ENCODE measurements at places on chromosomes 4 and X.

DNA sequence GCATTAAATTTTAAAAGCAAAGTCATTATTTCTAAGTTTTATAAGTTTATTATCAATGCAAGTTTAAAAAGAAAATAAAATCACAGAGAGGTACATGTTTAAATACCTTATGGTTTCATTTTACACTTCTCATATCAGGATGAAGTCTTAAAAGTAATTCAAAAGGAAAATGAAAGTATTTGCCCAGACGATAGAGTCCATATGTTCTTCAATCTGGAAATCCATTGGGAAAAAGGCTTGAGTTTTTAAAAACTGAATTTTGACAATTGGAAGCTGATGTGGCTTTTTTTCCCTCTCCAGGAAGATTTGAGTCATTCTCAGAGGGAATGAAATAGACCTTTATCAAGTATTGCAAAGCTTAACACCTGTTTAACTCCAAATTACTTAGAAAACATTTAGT is 37.1 kb downstream of the MAB21L2 start:
- H3K27me3 ChIP-seq: no peaks in the 10 kb centered on the region
- no peaks in the 10 kb centered on the region for H3K36me3 ChIP-seq
- H3K4me1 ChIP-seq: no peaks in the 10 kb centered on the region
- no peak overlapping the region for H3K4me3 ChIP-seq
- H3K27ac ChIP-seq: no peak overlapping the region

GRCh38 chr4:84224522-84224921 is 274.6 kb downstream of the NKX6-1 start:
- no peaks in the 10 kb centered on the region for H3K36me3 ChIP-seq
- no peak overlapping the region for H3K4me3 ChIP-seq
- no peaks in the 10 kb centered on the region for H3K27me3 ChIP-seq
- H3K27ac ChIP-seq: no peak overlapping the region
- H3K4me1 ChIP-seq: no peaks in the 10 kb centered on the region
- no peak for DNase-seq

DNA sequence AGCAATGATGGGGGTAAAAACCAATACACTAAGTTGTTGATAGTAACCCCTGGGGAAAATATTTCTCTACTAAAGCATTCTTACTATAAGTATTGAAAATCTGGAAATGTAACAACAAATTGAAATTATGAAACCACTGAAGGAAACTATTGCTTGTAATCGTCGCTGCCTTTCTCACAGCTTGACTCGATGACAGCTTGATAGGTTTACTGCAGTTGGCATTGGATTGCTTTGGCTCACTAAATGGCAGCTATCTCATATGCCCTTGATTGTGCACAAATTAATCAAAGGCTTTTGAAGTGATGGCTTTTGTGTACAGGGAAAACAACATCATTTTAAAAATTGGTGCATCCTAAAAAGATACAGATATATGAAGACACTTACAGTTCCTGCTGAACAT is 419.6 kb upstream of the TENM3 start:
- no peaks in the 10 kb centered on the region for H3K36me3 ChIP-seq
- H3K27ac ChIP-seq: no peak overlapping the region
- no peaks in the 10 kb centered on the region for H3K27me3 ChIP-seq
- no peak for DNase-seq
- no peak overlapping the region for H3K4me3 ChIP-seq
- no peaks in the 10 kb centered on the region for H3K4me1 ChIP-seq

DNA sequence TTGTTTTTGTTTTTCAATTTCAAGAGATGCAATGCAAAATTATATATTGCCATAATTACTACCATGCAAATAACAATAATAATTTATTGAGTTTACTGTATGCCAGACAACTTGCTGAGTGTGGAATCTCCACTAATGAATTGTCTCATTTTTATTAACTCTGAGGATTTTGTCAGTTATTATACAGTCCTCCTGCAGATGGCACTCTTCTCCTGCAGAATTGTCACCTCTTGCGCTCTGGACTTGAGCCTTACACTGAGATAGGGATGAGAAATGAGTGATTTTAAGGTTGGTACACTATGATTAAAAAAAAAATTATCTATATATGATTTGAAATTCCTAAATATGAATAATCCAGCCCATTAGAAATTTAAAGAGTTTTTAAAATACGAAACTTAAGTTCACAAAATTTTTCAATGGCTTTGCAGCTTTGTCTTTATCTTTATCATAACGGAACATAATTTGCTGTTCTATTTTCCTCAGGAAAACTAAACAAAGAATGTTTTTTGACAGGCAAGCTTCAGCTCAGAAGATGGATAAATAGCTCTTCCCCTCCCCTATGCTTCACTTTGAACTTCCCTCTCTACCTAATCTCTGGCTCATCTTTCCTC is 12.7 kb upstream of the PAQR3 start:
- no peaks in the 10 kb centered on the region for H3K36me3 ChIP-seq
- peaks cover 7% of the 10 kb centered on the region for H3K4me1 ChIP-seq
- H3K4me3 ChIP-seq: no peak overlapping the region
- H3K27me3 ChIP-seq: no peaks in the 10 kb centered on the region

DNA sequence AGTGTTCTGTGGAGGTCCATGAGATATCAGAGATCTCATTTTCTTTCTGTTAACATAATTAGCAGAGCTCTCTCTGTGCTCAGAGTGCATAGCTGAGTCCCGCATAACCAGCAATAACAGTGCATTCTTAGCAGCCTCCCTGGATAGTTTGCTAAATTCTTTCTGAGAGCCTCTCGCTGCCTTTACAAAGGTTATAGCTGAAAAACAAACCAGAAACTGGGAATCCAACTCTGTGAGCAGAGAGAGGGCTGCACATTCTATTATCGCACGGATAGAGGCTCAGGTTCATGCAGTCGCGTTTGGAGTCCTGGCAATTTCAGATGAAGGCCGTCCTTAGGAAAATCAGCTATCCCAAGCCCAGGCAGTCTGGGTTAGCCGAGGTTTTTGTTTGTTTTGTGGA is 1.2 kb downstream of the ENPP6 start:
- H3K27me3 ChIP-seq: no peaks in the 10 kb centered on the region
- no peaks in the 10 kb centered on the region for H3K36me3 ChIP-seq
- H3K4me1 ChIP-seq: no peaks in the 10 kb centered on the region
- no peak overlapping the region for H3K4me3 ChIP-seq
- no peak for DNase-seq
- H3K27ac ChIP-seq: peak overlapping the region; percentile 4

DNA sequence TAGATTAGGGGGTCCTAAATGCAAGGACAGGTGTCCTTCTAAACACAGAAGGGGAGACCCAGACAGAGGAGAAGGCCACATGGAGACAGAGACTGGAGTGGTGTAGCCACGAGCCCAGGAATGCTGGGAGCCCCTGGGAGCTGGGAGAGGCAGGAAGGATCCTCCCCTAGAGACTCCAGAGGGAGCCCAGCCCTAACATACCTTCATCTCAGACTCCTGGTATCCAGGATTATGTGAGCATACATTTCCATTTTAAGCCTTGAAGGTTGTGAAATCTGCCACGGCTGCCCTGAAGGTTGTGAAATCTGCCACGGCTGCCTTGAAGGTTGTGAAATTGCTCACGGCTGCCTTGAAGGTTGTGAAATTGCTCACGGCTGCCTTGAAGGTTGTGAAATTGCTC is 148.4 kb downstream of the ASMT start:
- no peaks in the 10 kb centered on the region for H3K4me1 ChIP-seq
- H3K27ac ChIP-seq: no peak overlapping the region
- no peaks in the 10 kb centered on the region for H3K36me3 ChIP-seq
- H3K27me3 ChIP-seq: no peaks in the 10 kb centered on the region

GRCh38 chr4:142581881-142582280 is 264.2 kb downstream of the INPP4B start:
- H3K4me1 ChIP-seq: no peaks in the 10 kb centered on the region
- DNase-seq: no peak
- no peak overlapping the region for H3K4me3 ChIP-seq
- no peaks in the 10 kb centered on the region for H3K36me3 ChIP-seq
- no peak overlapping the region for H3K27ac ChIP-seq
- H3K27me3 ChIP-seq: no peaks in the 10 kb centered on the region

GRCh38 chr4:142378179-142378578 is 467.9 kb downstream of the INPP4B start:
- no peaks in the 10 kb centered on the region for H3K36me3 ChIP-seq
- peaks cover 14% of the 10 kb centered on the region for H3K4me1 ChIP-seq
- no peak overlapping the region for H3K27ac ChIP-seq

DNA sequence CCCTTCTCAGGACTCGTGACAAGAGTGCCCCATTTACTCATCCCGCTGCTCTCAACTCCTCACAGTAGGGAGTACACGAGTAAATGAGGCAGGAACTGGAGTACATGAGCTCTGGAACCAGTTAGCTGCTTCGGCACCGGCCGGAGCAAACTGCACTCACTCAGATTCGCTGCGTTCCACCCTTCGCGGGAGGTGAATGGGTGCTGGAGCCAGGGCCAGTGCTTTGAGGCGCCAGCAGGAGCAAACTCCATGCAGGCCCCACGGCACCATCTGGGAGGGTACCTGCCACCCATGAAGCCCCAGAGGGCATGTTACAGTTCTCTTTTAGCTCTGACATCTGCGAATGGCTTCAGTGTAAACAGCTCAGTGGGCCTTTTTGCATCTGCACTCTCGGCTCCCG is 315.5 kb upstream of the GK2 start:
- DNase-seq: peak; percentile 16
- H3K4me3 ChIP-seq: peak overlapping the region; percentile 13
- H3K36me3 ChIP-seq: no peaks in the 10 kb centered on the region
- H3K27me3 ChIP-seq: no peaks in the 10 kb centered on the region

DNA sequence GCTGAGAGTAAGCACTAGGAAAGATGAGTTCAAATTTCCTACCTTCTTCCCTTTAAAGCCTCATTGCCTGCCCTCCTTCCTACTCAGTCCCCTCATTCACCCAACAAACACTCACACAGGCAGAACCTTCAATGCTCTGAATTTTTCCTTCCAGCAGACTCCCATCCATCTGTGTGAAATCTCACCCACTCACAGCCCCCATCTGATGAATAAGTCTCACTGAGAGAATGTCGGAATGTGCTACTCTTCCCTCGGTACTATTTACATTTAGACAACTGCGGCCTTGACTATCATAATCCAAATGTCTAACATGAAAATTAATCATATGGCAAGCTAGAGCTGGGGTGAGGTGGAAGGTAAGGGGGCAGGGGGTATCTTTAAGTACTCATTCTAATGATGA is 19.4 kb downstream of the CLDN2 start:
- H3K4me1 ChIP-seq: no peaks in the 10 kb centered on the region
- H3K27me3 ChIP-seq: no peaks in the 10 kb centered on the region
- H3K36me3 ChIP-seq: no peaks in the 10 kb centered on the region
- H3K27ac ChIP-seq: no peak overlapping the region
- no peak for DNase-seq

DNA sequence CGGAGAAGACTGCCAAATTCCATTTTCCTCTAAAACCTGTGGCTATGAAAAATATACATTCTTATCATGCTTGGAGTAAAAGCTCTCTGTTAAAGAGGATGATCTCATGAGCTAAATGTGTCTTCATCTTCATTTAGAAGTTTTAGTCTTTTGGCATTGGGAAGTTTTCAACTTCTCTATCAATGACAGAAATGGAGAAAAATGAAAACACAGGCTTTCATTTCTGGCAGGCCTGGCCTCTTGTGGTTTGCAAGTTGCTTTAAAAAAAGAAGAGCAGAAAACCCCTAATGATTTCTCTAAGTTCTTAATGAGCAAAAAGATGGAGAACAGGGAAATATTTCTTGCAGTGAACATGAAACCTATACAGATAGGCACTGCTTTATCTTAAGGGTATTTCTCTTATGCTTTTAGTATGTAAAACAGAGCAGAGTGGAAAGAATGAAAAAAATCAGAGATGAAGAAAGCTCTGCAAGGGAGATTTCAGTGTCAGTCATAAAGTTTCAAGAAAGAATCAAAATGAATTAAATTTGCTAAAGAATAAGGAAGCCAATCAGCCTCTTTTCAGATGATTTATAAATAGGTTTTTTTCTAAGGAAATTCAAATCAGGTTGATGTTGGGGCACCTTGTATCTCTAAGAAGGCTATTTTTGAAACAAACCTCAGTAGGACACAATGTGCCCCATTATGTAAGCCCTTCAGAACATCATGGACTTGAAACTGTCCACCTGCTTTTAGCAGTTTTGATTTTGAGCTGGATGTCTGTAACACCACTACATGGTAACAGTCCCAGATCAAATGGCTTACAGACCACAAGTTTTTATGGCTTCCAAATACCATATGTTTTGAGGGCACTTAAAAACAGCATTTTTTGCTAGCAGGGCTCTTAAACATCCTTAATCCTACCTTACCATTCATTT is 225.0 kb downstream of the GRIA3 start:
- no peak overlapping the region for H3K27ac ChIP-seq
- H3K27me3 ChIP-seq: no peaks in the 10 kb centered on the region
- H3K36me3 ChIP-seq: no peaks in the 10 kb centered on the region
- H3K4me1 ChIP-seq: no peaks in the 10 kb centered on the region

DNA sequence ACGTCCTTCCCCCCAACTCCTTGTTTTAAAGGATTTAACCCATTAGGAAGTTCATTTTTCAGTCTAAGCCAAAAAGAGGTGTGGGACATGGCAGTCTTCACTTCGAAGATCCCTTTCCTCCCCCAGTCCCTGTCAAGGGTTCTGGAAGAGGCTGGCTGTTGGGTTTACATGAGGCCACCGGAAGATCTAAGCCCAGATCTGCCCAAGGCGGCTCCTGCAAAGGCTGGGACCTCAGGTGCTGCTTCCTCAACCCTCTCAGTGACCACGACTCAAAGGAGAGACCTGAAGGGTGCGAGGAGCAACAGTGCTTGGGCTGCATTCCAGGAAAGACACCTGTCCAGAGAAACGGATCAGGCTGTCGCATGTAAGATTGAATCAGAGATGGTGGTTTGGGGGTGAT is 23.5 kb upstream of the ETNPPL start:
- no peak overlapping the region for H3K4me3 ChIP-seq
- H3K4me1 ChIP-seq: no peaks in the 10 kb centered on the region
- no peak overlapping the region for H3K27ac ChIP-seq
- H3K27me3 ChIP-seq: no peaks in the 10 kb centered on the region
- DNase-seq: no peak

DNA sequence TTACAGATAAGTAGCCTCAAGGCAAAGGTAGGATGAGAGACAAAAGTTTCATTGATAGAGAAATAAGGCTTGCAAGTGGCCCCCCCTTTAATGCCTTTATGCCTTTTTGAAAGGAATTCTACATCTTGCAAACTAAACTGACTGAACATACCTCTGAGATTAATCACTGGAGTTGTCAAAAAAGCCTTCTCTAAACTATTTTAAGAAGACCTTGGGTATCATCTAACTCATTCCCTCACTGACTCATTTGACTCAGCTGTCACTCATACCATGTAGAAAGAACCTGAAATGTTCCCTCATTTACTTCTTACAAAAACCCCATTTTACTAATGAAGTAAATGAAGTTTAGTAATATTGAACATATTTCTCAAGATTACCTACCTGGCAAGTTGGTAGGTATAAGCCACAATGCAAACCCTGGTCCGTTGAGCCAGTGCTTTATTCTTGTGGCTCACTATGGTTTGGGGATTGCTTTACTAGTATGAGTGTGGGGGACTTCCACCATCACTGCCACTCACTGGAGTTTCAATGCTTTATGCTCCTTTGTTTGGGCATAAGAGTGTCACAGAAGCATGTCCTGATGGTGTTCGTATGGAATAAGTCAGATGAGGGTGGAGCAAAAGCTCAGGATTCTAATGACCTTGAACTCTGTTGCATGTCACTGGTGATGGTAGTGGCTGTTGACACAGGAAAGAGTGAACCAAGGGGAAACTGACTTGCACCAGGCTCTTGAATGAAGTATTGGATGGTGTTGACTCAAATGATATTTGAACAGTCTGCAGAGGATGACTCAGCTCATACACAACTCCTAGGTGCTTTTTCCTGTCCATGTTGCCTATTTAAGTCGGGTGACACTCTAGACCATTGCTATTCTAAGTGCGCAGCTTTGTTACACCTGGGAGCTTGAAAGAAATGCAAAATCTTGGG is 305.5 kb upstream of the EMCN start:
- H3K4me1 ChIP-seq: no peaks in the 10 kb centered on the region
- no peaks in the 10 kb centered on the region for H3K36me3 ChIP-seq
- no peaks in the 10 kb centered on the region for H3K27me3 ChIP-seq
- DNase-seq: no peak
- H3K27ac ChIP-seq: no peak overlapping the region

All from testis (tissue), 5 donors.